B cell (primary cell): ENCODE measurements at places on chromosomes 4 and X.
A peak's percentile ranks its signal among the peaks of the same experiment; 100 is the strongest.

GRCh38 chr4:69617083-69617694, 22.3 kb downstream of the UGT2A2 start:
- DNase-seq = no peak

GRCh38 chr4:75566911-75567310, 11.0 kb downstream of the ODAPH start:
- no peak for DNase-seq

DNA sequence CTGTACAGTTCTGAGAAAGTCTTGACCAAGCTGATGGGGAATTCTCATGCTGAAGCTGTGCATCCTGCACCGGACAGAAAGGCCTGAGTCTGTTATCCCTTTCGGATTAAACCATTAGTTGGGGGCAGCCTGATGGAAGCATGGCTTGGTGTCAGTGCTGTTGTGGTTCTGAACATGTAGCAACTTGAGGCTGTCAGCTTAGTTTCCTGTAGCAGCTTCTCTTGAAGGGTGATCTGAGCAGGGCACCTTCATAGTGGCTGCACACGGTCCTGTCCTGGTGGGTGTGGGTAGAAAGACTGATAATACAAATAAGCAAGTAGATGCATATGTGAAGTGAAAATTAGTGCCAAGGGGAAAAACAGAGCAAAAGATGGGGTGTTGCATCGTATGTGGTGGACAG, 11.7 kb downstream of the KIAA0232 start:
- no peak for DNase-seq

GRCh38 chr4:185833055-185833598, 21.1 kb upstream of the SORBS2 start:
- DNase-seq = no peak

- DNase-seq = no peak
These were observed 33.1 kb upstream of the ANXA10 start for GRCh38 chr4:168059251-168059650.

DNA sequence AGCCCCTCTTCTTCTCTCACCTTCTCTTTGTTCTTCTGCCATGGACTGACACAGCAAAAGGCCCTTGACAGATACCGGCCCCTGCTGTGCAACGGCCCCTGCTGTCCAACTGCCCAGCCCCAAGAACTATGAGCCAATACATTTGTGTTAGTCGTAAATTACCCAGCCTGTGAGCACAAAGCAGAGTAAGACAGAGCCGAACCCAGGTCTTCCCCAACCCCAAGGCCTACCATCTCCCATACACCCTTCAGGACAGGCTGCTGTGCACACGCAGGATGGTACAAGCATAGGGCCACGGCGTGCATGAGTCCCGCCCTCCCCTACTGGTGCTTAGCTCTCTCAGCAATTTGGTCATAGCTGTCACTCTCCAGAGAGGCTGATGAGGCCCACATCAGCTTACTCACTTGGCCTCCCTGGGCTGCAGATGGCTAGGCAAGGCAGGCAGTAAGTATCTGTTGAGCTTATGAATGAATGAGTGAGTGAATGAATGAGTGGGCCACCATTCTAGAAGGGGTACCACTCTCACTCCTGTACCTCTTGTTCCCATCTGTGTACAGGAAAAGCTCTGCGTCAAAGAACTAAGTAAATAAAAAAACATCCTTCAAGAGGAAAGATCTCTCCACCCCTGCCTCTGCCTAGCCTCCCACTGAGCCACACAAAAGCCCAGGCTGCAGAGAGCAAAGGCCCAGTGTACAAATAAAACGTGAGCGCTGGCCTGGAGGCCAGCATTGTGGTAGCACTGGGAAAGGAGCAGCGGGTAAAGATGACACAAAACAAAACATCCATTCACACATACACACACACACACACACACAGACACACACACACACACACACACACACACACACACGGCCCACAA, 13.9 kb downstream of the WDR1 start:
- no peak for DNase-seq

DNA sequence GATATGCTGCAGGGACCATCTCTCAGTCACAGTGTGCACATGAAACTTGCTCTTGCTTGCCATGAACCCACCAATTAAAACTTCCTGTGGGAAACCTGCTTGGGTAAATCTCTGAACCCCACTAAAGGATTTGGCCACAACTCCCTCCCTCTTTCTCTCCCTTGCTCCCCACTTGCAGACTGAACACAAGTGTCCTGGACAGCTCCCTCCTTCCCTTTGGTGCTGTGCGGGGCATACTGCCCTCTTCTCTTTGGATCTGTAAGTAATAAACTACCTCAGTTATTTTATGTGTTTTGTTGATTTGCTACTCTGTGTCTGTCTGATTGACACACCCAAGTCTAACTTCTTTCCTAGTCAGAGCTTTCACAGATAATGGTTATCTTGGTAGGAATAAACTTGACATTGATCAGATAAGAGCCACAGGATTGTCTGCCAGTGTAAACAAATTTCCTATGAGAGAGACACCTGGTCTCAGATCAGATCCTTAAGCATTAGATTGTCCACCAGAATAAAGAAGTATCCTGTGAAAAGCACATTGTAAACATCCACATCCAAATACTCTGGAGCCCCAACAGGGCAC, 41.8 kb downstream of the SULT1E1 start:
- DNase-seq = no peak

- DNase-seq = no peak
These were observed 48.6 kb downstream of the CDS1 start for GRCh38 chr4:84631573-84631972.

DNA sequence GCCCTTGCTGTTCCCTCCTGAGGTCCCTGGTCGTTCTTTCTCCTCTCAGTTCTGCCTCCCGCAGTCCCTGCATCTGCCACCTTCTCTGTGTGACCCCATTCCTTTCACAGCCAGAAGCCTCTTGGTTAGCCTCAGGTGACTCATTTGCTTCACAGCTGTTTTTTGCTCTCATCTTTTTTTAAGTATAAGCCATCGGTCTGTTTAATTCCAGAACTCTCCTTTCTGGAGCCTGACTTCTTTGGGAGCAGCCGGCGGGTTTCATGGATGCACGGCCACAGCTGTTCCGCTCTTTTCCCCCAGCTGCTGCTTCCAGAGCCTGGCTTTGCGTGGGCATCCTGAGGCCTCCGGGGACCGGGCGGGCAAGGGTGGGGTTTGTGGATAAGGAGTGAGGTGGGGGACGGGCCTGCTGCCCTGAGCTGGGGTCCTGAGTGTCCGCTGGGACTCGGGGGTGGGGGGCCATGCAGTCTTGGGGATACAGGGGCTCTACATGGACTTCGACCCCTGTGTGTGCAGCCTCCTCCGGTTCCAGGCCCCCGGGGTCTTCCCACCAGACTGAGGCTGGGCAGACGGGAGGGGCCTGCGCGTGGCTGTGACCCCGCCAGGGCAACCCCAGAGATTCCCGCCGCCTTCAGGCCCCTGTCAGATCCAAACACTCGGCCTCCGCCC, 46.7 kb downstream of the PCGF3 start:
- no peak for DNase-seq

DNA sequence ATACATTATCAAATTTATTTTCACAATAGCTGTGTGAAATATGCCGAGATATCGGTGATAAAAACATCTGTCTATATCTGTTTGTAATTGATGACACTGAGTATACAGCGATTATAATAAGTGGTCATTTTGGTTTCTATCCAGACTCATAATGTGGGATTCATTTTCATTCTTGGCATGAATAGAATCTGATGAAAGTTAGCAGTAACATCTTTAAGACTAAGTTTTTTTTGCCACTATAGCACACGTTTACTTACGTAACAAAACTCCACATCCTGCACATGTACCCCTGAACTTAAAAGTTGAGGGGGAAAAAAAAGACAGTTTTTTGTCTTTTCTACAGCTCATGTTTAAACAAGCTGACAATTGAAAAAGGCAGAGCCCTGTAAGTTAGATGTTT, 86.4 kb downstream of the PPA2 start:
- DNase-seq = no peak

DNA sequence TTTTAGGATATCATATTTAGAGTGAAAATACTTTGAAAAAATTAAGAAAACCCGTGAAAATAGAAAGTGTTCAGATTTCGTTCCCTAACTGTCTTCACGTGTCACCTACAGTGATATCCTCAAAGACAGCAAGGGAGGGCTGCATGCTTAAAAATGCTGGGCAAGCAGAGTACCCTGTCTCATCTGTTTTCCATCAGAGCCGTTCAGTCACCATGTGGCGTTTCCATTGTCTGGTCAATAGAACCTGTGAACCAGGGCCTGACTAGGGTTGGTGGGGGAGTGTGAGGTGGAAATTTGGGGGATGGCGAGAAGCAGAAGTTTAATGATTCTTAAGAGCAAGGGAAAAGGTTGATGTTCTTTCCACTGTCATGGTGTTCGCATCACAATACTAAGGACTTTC, 173.9 kb downstream of the BMPR1B start:
- DNase-seq = no peak

GRCh38 chr4:142818031-142818430, 28.1 kb downstream of the INPP4B start:
- no peak for DNase-seq

- DNase-seq = no peak
These were observed 191.7 kb upstream of the EPHA5 start for GRCh38 chr4:65861993-65862392.

- DNase-seq = peak; percentile 27
These were observed 952 bp downstream of the ARSD start for GRCh38 chrX:2928191-2928582.

GRCh38 chrX:15737190-15737958, 696 bp upstream of the CA5B start:
- no peak for DNase-seq

DNA sequence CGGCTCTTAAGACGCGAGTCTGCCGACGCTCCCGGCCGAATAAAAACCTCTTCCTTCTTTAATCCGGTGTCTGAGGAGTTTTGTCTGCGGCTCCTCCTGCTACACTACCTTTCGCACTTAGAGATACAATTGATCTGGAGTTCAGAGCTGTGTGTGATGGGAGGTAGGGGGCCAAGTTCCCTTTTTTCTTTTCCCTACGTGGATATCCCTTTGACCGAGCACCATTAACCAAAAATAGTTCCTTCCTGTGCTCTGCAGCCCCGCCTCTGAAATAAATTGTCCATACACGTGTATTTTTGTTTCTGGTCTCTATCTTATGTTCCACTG, 555 bp upstream of the PGM2 start:
- DNase-seq = no peak

DNA sequence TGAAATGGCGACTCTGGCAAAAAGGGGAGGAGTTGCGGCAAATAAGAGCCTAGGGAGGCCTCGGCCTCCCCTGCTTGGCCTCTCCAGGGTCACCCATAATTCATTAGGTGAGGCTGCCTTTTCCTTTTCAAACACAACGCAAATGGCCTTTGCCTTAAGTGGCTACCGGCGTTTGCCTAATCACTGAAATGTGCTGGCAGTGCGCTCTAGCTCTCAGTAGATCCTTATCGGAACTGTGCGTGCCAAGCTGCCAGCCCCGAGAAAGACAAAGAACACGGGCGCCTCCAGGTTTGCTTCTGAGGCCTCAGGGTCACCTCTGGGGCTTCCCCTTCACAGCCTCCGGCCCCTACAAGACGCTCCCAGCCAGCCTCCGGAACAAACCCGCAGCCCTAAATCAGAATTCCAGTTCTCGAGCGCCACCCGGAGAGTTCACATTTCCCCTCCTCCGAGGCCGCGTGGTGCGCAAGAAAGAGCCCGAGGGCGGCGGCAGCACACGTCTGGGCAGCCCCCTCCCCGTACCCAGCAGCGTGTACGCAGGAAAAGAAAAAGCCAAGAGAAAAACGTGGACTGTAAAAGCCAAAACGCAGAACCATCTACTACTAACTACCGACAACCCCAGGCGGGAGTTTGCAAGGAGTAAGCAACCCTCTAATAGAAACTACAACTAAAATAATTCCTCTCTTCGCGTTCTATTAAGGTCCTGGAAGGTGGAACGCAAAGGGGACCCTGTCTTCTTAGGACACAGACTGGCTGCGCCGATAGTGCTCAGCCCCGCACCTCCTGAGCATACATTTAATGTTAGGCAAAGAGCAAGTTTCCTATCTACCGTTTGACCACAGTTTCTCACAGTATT, 76.5 kb upstream of the BCOR start:
- DNase-seq = peak; percentile 60

GRCh38 chr4:189202182-189202868, 738.3 kb upstream of the FRG1 start:
- peak; percentile 13 for DNase-seq

- DNase-seq = no peak
These were observed 54.8 kb downstream of the TBL1X start for GRCh38 chrX:9519546-9520216.

DNA sequence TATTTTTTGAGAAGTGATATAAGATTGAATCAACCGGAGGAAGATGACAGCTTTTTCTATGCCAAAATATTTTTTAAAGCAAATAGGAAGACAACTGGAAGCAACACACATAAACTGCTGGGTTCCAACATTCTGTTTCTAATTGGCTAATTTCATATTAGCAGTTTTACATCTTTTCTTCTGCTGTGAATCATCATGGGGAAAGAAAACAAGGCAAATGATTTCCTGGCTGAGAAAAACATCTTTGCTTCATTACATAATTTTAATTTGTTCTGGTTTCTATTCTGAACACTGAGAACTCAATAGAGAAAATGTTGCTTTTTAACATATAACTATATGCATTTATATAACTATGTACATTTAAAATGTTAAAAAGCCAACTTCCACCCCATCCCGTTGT, 2518.5 kb downstream of the ARAP2 start:
- DNase-seq = no peak

DNA sequence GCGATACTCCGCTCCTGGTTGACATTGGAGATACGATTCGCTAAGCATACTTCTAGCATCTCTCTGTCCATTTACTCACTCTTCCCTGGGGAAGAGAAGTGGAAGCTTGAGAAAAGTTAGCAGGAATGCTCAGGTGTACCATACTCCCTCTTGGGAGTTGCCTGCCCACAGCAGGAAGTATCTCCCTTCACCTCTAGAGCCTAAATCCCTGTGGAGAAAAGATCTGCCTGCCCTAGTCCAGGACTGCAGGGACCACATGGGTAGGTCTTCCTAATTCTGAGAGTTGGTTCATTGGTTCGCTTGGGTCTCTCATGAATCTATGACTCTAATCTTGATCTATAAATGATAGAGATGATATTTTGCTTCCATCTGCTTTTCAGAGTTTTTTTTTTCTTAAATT, 26.3 kb upstream of the MAPK10 start:
- no peak for DNase-seq

DNA sequence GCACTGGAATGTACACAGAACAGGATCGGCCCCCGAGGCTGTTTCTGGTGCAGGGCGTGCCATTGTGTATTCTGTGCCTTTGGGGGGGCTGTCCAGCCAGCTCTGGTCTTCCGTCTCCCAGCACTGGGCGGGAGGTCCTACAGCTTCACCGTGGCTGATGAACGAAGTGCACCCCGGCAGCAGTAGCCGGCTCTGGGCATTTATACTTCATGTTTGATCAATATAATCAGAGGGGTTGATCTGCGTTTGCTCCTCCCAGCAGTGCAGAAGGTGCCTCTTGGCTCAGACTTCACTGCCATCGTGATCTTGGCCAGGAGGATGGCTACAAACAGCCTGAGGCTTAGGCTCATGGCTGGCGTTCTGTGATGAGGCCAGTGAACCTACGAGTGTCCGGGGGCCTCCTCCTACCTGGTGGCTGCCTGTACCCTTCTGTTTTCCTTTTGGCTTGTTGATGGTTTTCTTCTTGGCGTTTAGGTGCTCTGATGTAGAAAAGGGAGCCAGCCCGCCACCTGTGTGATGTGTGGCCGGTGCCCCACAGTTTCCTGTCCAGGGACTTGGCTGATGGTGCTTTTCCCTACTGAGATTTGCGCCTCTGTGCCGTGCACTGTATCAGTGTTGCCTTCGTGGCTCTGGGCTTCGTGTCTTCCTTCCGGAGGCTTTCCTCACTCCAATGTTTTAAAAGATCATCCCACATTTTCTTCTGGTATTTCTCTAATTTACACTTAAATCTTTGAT, 31.2 kb upstream of the HGFAC start:
- DNase-seq = no peak
